ENCODE measurements at places on chromosomes 6 and 20.

DNA sequence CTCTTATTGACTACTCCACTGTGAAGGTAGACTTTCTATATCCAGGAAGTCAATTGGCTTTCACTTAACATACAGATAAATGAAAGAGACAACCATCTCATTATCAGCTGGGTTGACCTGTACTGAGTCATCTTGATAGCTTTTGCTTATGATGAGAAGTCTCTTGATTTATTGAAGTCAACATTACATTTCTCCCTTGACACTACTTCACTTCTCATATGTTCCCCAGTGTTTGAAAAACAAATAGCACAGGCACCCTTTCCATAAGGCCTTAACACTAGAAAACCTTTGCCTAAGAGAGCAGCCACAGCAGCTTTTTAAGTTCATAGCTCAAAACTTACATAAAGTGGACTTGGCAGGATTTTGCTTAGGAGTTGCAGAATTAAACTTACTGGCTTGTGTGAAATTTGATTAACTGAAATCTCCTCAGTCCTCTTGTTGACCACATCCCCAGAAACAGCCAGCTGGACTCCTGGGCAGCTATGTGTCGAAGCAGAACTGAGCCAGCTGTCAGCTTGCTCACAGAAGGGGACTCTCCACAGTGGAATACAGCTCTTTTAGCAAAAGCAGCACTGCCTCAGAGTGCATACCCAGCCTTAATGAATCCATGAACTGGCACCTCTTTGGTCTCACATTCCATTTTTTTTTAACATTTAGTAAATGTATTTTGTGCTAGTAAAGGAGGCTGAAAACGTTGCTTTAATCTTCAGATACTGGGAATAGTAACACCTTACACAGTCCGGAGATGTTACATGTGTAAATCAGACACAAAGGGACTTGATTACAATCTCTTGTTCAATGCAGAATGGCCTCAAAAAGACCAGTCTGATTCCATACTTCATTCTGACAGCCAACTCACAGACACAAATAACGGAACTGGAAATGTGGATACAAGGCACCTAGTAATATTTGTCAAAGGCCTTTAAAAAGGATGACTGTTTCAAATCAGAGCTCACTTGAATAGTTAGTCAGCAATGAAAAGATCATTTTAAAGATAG lies 1532.7 kb downstream of the HACE1 start:
- no peak for DNase-seq

DNA sequence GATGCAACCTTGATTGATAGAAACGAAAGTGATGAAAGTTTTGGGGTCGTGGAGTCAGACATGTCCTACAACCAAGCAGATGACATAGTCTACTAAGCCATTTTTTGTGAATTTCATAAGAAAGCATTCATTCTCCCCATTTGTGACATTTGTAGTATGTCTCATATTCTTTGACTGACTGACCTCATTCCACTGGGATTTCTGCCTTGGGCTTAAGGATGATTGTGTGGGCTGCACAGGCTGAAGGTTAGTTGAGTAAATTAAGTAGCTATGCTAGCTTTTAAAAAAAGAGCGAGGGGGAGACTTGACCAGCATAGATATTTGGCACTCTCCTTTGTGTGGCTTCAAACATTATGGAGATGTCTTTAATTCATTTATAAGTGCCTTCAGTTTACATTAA lies 28.9 kb downstream of the STMND1 start:
- no peak for DNase-seq

- no peak for DNase-seq
Measured at GRCh38 chr6:111417181-111417585, 65.8 kb downstream of the REV3L start.

DNA sequence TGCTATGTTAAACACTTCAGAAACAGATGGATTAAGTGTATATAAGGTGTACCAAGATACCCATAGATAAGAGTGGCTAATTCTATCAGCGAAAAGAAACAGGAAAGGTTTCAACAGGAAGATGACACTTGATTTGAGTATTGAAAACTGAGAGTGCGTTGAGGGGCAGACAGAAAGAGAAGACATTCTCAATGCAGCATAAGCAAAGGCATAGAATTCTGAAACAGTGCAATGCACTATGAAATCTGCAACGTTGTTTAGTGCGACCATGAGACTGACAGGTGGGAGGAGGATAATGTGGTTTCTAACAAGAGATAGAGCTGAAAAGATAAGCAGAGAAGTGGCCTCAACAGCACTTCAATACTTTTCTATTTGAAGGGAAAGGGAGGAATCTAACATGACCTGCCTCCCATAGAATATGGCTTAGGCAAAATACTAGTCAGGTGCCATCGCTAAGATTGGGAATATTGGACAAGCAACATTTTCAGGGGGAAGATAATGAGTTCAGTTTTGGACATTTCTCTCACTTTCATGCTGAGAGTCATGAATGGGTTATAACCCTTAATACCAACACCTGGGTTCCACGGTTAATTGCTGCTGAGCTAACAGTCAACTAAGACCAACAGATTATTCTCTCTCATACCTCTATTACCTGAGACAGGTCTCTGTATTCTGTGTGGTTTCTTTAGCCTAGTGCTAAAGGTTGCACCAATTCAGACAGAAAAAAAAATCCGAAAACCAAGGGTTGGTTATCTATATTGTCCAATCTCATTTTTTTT lies 312.9 kb upstream of the ARID1B start:
- DNase-seq, result no peak

DNA sequence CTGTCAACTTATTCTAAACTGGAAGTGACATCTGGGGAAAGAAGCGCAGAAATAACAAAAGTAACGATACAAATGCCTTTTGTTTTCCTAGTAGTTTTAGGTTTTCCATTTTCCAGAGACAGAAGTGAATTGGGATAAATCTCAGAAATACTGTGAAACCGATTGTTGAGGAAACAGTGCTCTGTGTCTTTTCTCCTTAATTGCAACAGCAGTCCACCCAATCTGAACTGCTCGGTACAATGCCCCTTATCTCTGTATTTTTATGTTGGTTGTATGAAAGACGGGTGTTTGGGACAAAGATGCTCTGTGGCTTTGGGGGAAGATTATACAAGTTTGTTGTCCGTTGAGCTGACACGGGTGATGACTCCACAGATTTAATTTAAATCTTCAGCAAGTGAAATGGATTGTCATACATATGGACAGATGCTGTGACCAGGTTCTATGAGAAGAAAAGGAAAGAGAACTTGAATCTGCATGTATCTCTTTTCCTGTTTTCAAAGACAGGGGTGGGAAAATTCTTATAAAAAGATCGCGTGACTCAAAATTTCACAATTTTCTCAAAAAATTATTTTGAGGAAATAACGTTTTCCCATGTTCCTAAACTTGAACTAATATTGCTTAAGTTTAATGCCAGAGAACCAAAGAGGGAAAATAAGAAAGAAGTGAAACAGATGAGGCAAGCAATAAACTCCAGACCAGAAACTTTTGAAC lies 41.2 kb downstream of the SASH1 start:
- DNase-seq, result no peak

GRCh38 chr6:34860776-34861175 lies 27.1 kb downstream of the TAF11 start:
- DNase-seq, result no peak
